Foreskin fibroblast (primary cell): ENCODE measurements at places on chromosomes 3 and 15.
A peak's percentile ranks its signal among the peaks of the same experiment; 100 is the strongest.

DNA sequence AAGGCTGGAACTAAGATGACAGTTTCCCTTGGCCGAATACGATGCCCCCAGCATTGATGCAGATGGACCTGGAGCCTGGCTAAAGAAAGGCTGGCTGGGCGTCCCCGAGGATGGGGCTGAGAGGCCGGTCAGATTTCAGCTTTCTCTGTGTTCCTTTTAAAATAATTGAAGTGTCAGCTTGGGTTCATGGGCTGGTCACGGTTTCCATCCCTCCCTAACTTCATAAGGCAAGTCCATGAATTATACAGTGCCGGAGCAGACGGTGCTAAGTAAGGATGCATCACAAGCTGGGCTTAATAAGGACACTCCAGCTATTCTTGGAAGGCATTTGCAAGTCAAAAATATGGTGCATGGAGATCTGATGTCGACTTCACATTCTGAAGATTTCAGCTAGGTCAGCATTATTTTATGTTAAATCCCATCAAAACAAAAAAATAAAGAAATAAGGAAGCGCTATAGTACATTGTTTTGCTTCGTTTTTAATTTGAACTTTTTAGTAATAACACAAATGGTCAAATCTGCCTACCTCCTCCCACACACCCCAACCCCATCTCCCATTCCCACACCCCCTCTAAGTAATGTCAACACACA is 220.8 kb downstream of the RPLP1 start:
- DNase-seq, result no peak

DNA sequence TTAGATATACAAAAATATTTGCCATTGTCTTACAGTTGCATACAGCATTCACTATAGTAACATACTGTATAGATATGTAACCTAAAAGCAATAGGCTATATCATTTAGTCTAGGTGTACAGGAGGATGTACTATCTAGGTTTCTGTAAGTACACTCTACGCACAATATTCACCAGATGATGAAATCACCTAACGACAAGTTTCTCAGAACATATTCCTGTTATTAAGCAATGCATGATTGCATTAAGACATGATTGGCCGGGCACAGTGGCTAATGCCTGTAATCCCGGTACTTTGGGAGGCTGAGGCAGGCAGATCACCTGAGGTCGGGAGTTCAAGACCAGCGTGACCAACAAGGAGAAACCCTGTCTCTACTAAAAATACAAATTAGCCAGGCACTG is 14.5 kb upstream of the PRKCI start:
- no peak for DNase-seq

DNA sequence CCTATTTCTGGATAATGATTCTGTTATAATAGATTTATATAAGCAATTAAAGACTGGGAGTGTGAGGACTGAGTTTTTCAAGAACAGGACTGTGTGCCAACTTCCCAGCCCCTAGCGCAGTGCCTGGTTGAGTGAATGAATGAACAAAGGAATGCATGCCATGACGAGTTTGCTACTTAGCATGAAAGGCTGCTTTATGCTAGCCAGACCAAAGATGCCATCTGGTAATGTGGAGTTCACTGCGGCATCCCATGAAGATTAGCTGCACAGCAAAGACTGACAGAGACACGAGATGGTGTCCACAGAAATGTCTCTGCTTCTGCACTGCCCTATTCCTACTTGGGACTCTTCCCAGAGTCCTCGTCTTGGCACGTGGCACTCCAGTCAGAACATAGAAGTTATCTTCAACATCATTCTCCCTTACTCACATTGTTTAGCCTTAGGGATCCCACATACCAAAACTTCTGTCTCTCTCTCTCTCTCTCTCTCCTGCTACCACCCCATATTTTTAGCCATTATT is 283.9 kb upstream of the CTNNB1 start:
- no peak for DNase-seq

DNA sequence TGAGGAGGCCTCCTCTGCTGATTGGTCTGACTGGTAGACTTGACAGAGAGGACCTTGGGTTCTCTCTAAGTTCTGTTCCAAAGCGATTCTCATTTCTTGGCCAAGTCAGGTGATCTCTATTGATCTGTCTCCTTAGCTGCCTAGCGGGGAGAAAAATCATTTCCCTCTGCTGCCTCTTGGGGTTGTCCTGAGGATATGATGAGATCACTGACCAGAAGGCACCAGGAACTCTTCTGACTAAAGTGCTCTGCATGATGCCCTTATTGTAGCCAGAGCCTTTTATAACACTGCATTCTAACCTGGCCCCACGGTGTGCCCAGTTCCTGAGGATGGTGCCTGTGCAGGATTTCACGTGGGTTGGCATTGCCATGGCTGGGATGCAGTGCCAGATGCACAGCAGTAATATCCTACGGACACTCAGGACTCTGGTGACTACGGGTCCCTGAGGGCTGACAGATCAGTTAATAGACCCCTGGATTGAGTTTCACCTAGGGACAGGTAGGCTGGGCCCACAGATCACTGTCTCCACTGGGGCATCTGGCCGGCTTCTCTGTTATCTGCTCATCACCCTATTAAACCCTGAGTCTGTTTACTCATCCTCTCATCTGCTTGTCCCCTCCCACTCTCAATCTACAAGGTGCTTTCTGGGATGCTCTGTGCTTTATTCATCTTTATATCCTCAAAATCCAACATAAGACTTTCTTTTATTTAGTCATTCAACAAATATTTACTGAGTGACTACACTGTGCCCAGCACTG is 3.9 kb upstream of the HEG1 start:
- no peak for DNase-seq

DNA sequence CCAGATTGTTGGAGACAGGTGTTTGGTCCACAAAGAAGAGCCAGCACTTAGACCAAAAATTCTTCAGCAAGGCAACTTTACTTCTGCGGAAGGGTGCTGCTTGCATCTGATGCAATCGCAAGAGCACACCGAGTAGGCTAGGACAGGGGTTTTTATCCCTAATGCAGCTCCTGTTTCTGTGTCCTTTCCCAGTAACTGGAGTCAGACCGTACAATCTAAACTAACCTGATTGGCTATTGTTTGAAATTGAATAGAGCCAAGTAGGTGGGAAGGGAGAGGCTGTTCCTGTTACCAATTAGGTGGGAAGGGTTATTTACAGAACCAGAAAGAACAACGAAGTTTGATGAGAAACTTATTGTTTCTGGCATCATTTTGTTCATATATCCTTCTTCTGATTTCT is 77.6 kb downstream of the CHCHD4 start:
- no peak for DNase-seq

GRCh38 chr3:32375596-32375930 is 16.1 kb upstream of the CMTM7 start:
- no peak for DNase-seq

DNA sequence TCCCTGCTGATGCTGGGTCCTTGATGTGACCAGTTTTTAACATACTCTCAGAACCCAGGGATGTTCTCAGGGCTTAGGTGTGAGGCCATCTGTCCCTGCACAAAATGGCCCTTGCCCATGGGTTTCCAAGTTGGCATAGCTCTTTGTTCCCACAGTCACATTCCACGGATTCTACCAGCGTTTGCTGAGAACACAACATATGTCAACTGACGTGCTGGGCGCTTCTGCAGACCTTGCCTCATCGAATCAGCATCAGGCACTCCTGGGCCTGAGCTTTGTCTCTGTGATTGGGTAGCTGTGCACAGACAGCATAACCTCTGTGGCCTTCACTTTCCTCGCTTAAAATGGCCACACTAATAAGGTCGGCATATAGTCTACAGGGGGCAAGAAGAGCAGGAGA is 69.0 kb downstream of the MGLL start:
- no peak for DNase-seq

DNA sequence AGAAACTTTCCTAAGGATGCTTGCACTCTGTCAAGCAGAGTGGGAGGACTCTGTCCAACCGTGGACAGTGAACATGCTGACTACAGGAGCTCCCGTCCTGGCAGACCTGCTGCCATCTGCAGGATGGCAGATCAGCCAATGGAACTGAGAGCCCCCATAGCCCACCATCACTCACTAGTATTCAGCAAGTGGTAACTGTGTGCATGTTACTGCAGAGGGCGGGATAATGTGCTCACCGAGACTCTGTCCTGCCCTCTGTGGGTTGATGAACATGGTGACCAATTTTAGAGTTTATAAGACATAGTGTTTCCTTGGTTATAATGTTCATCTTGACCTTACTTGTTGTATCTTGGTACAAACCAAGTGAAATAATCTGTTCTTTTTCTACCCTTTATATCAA is 11.5 kb downstream of the CSPG5 start:
- no peak for DNase-seq

GRCh38 chr3:145089337-145089736 is 1071.6 kb downstream of the PLOD2 start:
- no peak for DNase-seq

DNA sequence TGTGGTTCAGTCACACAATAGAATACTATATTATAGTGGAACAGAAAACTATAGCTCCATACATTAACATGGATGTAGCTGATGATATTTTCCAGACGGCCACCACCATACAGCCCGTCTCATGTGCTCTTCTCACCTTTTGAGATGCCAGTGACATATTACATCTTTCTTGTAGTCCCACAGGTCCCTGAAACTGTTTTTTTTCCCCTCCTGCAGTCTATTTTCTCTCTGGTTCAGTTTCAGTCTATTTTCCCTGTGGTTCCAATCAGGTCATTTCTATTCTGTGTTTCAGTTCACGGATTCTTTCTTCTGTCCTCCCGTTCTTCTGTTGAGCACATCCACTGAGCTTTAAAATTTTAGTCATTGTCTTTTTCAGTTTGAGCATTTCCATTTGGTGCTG is 72.2 kb downstream of the PPCDC start:
- DNase-seq, result no peak

- DNase-seq, result no peak
Measured at GRCh38 chr3:115245899-115246298, 98.8 kb upstream of the ZBTB20 start.

- no peak for DNase-seq
Measured at GRCh38 chr15:32880642-32881041, 162.8 kb downstream of the GREM1 start.

- peak; percentile 91 for DNase-seq
Measured at GRCh38 chr15:100733101-100733842, 130.9 kb downstream of the ASB7 start.

DNA sequence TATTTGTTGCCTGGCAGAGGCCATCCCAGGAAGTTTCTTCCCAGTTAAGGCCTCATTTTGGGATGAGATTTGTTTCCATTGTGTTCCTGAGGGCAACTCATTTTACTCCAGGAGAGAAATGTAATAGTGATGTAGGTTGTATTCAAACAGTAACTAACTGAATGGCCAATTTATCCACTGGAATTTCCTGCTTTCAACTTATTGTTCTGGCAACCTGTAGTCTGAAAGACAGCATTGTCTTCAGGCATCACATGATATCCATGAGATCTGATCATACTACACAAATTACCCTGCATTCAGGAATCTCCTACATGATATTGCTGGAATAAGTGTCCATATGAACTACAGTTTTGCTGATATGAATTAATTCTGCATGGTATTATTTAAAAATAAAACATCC is 79.5 kb upstream of the FGF7 start:
- no peak for DNase-seq

GRCh38 chr3:69563981-69564380 is 175.3 kb upstream of the MITF start:
- no peak for DNase-seq

DNA sequence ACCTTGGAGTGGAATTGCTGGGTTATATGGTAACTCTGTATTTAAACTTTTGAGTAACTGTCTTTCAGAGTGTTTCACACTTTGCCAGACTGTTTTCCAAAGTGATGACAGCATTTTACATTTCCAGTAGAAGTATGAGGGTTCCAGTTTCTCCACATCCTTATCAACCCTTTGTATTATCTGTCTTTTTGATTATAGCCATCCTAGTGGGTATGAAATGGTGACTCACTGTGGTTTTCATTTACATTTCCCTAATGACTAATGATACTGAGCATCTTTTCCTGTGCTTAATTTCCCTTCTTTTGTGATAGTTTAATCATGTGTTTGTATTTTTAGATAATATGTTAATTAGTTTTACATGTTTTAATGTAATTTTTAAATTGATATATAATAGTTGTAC is 138.1 kb upstream of the DAZL start:
- DNase-seq, result no peak

DNA sequence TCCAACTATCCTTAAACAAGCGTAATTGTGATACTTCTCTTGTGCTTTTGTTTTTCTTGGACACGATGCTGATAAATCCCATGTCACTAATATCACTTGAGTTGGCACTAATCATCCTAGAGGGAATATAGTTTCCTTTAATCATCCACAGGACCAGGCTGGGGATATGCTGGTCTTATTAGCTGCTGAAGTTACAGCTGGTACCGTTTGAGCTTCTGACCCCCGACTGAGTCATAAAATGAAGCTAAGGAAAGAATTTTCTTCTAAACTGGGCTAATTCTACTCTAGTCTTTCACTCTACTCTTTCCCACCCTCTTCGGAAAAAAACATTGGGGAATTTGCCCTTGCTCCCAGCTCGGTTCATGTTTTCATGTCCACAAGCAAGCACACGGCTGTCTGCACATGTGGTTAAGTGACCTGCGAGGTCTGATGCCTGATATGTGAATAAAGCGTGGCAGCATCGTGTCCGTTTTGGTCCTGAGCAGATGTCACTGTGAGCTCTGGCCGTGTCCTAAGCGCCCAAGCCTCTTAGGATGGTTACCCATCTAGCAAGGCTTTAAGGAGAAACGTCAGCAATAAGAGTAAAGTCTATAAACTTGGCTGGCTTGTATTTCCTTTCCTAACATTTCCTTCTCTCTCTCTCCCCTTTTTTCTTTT is 223.7 kb downstream of the ITPR1 start:
- DNase-seq, result peak; percentile 72
